ENCODE measurements at places on chromosomes 2 and 18.

DNA sequence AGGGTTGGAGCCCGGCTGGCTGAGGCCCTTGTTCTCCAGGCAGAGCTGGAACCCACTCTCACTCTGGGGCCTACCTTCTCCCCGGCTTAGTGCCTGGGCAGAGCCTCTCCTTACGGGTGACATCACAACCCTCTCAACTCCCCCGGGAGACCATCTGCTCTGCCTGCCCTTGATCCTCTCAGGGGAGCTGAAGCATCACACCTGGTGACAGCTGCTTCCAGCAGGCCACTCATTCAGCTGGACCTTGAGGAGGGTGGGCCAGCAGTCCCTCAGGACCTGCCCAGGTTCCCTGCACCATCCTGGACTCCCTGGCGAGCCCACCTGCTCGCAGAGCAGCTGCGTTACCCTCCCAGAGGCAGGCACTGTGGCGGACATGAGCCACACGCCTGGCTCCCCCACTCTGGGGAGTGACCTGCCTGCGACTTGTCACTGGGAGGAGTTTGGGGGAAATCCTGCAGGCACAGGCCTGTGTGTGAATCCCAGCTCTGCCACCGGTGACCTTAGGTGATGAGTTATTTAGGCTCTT, 13.1 kb downstream of the HS6ST1 start:
- DNase-seq, result no peak

- DNase-seq, result no peak
Observed at GRCh38 chr18:45324495-45325113, 290.7 kb upstream of the SLC14A2 start.

GRCh38 chr2:7280790-7281189, 363.6 kb downstream of the RNF144A start:
- DNase-seq, result no peak

GRCh38 chr18:39455285-39455684, 1889.7 kb upstream of the CELF4 start:
- no peak for DNase-seq

- no peak for DNase-seq
Observed at GRCh38 chr2:211836409-211836808, 702.2 kb downstream of the ERBB4 start.

GRCh38 chr18:3605954-3606443, 156.0 kb downstream of the TGIF1 start:
- no peak for DNase-seq

Data from stimulated activated CD4-positive, alpha-beta T cell treated with anti-CD3 and anti-CD28 coated beads, Interleukin-15, amount 100 ng/mL, for 1 hour (primary cell).